ENCODE measurements at places on chromosomes 6 and 20. TPM values are rescaled to one million over a fixed set of nuclear protein-coding genes. Genes with fewer than 3 reads are reported as not detected.

The UCKL1 gene
- 28.9 TPM for total RNA-seq

The XKR7 gene
- not detected for total RNA-seq

The PBOV1 gene
- total RNA-seq = not detected

The SLC25A27 gene
- 0.32 TPM for total RNA-seq

The BPIFB2 gene
- total RNA-seq = not detected

The TNXB gene
- under 0.01 TPM for total RNA-seq

The CST5 gene
- total RNA-seq = not detected

The GABRR1 gene
- not detected for total RNA-seq

The SLC22A7 gene
- total RNA-seq = not detected

The ULBP2 gene
- 9.6 TPM for total RNA-seq

The CENPW gene
- 28.9 TPM for total RNA-seq

The C20orf204 gene
- 3.0 TPM for total RNA-seq

The LTA gene
- not detected for total RNA-seq

The ZKSCAN8 gene
- 16.7 TPM for total RNA-seq

The E2F1 gene
- 11.4 TPM for total RNA-seq

The CLVS2 gene
- not detected for total RNA-seq

The MOXD1 gene
- 0.61 TPM for total RNA-seq

The CST2 gene
- not detected for total RNA-seq

The GTSF1L gene
- total RNA-seq = 0.32 TPM

The VWA7 gene
- total RNA-seq = not detected

The PRPH2 gene
- total RNA-seq = 0.30 TPM
